ENCODE measurements at places on chromosomes 2 and 18.
A peak's percentile ranks its signal among the peaks of the same experiment; 100 is the strongest.

DNA sequence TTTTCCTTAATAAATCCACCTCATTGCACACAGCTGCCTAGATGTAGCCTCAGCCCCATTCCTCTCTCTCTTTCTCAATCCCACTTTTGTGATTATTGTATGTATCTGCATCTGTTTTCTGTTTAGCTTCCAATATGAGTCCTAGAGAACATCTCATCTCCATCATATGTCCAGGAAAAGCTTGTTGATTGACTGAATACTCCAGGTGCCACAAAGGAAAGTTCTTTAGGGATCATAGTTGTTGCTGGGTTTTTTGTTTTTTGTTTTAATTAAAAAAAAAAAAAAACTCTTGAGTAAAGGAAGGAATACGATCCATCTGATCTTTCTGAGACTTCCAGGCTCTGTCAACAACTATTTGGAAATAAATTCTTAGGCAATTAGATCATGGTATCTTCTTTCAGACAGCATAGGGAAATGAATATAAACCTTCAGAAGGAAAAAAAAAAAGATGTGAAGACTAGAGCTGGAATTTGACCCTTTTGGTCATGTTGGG lies 42.5 kb downstream of the KIAA2012 start:
- DNase-seq: no peak

DNA sequence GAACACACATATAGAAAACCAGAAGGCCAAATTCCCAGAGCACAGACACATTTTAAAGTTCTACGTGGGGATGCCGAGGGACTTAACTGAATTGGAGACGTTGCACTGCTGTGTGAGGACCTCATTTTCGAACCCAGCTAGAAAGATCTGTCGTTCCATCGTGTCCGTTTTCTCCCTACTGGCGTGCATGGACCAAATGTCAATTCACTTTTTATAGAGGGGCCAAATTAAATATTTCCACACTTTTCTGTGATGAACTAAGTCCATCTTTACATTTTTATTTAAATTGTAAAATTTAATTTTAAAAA lies 692 bp upstream of the TSHZ1 start:
- peak; percentile 13 for DNase-seq

DNA sequence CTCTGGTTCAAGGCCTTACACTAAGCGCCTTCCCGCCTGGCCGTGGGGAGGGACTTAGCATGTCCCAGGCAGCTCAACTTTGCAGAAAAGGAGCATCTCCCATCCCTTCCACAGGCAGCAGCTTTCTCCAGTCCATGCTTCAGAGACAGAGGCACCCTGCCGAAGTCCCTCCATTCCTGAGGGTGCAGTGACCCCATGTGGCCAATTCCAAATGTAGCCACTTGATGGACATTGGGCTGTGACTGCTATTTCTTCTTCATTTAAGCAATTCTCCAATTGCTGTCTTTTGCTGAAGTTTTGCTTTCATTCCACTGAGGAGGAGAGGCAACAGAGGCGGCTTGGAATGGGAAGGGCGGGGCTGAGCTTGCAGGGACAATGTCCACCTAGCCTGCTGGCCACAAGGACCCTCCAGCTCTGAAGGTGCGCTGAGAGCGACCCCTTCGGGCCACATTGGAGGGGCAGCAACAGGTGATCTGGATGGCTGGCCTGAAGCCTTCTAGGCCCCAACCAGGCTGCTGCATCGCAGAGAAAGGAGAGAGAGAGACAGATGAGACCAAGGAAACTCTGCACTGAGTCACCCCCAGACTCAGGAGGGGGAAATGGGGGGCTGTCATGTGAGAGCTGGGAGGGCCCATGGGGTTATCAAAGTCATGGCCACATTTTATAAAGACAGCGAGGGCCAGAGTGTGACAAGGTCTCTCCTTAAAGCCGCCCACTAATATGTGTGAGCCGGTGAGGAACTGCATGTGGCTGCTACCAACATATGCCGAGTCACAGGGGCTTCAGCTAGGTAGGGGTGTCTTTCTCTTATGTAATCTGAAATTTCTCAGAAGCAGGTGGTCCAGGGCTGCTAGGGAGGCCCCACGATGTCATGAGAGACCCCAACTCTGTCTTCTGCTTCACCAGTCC lies 61.3 kb downstream of the LONRF2 start:
- peak; percentile 61 for DNase-seq

- no peak for DNase-seq
These were observed 94.8 kb upstream of the ARL5A start for GRCh38 chr2:151922845-151923666.

GRCh38 chr18:10304853-10305252 lies 149.6 kb upstream of the APCDD1 start:
- no peak for DNase-seq

DNA sequence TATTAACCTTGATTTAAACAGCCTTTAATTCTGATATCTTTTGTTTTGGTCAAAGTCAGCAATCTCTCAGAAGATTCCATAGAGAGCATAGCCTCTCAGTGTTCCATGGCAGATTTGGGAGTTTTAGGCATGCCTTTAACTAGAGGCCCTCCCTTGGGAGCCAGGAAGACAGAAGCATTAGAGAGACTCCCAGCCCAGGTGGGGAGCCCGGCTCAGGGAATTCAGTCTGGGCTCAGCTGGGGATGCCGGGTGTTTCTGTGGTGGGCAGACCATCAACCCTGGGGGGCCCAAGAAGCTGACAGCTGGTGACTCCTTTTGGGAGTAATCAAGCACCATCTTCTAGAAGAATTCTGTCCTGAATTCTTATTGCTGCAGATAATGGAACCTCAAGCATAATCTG lies 99.7 kb upstream of the CELF4 start:
- no peak for DNase-seq

- DNase-seq: no peak
These were observed 143.3 kb upstream of the ID2 start for GRCh38 chr2:8538531-8538930.

GRCh38 chr2:67733517-67733916 lies 329.3 kb downstream of the C1D start:
- peak; percentile 56 for DNase-seq

DNA sequence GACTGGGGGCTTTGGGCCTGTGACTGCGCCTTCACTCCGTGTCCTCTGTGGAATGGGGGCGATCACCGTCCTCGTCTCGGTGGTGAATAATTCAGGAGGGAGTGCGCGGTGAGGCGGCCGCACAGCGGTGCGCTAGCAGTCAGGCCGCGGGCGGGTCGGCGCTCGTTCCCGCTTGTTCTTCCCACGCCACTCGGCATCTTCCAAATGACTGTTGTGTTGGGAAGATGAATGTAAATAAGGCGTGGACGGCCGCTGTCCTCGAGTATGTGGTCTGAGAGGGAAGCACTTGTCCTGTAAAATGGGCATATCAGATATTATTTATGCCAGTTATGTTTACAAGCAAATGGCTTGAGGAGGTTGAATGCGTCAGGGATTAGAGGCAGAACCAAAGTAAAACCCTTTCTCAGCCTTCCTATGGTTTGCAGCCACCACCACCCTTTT lies 608 bp upstream of the VPS4B start:
- no peak for DNase-seq

- no peak for DNase-seq
These were observed 100.5 kb downstream of the TRIP12 start for GRCh38 chr2:229821316-229821715.
